ENCODE measurements at places on chromosomes 16 and 17.
A peak's percentile ranks its signal among the peaks of the same experiment; 100 is the strongest.

DNA sequence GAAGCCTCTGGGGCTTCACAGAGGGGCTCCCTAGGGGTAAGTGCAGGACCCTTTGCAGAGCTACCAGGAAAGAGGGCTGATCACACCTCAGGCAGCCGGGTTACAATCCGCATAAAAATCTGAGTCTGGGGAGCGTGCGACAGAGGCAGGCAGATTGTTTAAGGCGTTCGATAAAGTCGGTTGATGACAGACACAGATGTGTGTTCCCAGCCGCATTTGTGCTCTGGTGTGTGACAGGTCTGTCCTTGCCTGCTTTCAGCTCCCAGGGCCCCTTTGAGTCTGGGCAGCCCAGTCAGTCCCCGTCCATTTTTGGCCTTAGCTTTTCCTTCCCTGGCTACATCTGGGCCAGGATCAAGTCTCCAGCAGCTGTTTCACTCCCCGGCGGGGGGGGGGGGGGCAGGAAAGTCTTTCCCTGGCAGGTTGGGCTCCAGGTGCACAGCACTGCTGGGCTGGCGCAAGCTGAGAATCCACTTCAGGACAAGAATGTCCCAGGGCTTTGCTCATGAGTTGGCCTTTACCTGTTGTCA, 1.3 kb upstream of the ZACN start:
- DNase-seq = no peak

DNA sequence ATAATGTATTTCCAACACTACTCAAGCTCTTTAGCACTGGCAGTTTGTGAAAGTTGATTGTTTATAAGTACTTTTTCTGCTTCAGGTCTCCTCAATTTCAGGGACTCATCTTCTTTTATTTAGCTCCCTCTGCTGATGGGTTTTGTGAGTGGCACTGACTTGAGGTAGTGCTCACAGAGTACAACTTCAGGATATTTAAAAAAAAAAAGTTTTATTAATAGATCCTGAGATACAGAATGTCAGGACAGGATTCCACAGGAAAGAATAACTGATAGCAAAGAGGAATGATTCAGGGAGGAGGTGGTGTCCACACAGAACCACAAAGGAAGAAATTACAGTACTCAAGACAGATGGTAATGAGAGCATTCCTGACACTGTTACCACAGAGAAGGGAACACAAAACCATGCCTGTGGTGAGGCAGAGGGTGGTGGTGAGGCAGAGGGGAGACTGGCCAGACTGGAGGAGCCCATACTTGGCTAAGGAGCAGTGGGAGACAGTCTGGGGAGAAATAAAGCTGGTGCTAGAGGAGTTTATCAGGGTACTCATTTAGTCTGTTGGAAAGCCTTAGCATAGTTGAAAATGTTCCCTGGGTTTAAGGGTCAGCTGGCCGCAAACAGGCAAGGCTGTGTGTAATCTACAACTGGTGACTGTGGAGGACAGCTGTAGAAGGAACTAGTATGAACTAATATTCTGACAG, 63.7 kb downstream of the SPAG9 start:
- no peak for DNase-seq

- DNase-seq = no peak
Measured at GRCh38 chr17:2847381-2848333, 51.4 kb downstream of the RAP1GAP2 start.

- peak; percentile 54 for DNase-seq
Measured at GRCh38 chr16:67542464-67542863, 13.8 kb downstream of the RIPOR1 start.

DNA sequence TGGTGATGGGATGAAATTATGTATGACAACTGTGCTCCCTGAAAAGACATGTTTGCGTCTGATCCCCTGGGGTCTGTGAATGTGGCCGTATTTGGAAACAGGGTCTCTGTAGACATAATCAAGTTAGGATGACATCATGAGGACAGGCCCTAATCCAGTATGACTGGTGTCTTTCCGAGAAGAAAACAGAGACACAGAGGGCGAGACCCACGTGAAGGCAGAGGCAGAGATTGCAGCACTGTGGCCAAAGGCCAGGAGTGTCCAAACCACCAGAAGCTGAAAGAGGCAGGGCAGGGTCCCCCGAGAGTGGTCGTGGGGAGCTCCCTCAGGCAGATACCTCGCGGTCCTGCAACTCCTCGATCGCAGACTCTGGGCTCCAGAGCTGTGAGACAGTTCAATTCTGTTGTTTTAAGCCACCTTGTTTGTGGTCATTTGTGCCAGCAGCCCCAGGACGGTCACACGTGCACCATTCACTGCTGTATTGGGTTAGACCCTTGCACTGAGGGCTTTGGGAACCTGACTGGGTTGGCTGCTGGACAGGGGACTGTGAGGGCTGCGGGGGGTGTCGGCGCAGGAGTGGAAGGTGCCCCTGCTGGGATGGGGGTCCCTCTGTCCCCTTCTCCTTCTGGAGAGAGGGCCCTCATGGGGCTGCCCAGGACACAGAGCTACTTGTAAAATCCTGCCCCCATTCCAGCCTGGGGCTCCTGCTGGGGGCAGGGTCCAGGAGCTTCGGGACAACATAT, 27.7 kb downstream of the METRNL start:
- DNase-seq = no peak

Data from stimulated activated CD8-positive, alpha-beta memory T cell treated with anti-CD3 and anti-CD28 coated beads, Interleukin-12 subunit alpha, Interleukin-12 subunit beta, amount 100 ng/mL, for 1 hour (primary cell).